ENCODE measurements at places on chromosomes 7 and 10.

- DNase-seq: no peak
Measured at GRCh38 chr7:130201796-130202195, 3.4 kb downstream of the TMEM209 start.

GRCh38 chr10:99530108-99531025, 2.4 kb upstream of the NKX2-3 start:
- DNase-seq: no peak

DNA sequence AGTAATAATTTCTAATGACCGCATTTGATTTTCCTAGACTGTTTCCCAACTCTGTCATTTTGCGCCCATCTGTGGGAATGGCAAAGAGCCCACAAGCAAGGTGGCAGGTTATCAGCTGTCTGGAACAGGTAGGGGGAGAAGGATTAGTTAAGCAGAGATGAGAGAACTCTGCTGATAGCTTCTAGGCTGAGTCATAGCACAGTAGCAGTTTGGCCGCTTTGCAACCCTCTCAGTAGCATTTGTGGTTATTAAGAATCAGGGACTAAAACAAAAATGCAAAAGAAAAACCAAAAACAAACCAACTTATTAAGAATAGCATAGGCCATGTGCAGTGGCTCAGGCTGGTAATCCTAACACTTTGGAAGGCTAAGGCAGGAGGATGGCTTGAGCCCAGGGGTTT, 602.7 kb upstream of the SORCS1 start:
- no peak for DNase-seq

GRCh38 chr7:10888861-10889260, 84.8 kb upstream of the PHF14 start:
- no peak for DNase-seq

DNA sequence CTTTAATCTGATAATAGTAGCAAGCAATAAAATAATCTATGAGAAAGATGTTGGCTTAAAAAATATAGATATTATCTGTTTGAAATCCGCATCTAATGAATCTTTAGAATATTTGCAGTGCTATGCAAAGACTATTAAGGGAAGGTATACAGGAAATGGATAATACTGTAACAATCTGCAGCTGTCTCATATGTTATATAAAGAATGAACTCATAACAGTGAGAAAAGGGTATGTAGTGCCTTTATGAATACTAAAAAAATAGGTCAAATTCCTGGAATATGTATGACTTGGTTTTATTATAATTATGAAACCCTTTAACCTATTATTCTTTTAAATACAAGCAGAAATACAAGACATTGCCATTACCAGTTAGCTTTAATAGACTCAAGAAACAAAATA, 105.1 kb upstream of the GPR22 start:
- DNase-seq: no peak

DNA sequence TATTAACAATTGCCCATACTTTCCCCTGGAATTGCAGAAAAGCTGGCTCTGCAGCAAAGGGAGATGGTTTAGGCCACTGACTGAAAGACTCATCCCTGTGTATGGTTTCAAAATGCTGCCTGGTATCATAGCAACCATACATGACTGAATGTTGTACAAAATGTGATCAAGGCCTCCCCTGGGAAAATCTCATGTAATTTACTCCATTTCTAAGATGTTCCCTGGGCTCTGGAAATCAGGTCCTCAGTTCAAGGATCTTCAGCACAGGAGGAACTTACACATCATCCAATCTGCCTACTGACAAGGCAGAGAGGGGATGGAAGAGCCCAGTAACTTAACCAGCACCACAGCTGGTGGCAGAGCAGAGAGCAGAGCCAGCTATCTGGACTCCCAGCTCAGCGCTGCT, 111.8 kb downstream of the JAZF1 start:
- DNase-seq: no peak

DNA sequence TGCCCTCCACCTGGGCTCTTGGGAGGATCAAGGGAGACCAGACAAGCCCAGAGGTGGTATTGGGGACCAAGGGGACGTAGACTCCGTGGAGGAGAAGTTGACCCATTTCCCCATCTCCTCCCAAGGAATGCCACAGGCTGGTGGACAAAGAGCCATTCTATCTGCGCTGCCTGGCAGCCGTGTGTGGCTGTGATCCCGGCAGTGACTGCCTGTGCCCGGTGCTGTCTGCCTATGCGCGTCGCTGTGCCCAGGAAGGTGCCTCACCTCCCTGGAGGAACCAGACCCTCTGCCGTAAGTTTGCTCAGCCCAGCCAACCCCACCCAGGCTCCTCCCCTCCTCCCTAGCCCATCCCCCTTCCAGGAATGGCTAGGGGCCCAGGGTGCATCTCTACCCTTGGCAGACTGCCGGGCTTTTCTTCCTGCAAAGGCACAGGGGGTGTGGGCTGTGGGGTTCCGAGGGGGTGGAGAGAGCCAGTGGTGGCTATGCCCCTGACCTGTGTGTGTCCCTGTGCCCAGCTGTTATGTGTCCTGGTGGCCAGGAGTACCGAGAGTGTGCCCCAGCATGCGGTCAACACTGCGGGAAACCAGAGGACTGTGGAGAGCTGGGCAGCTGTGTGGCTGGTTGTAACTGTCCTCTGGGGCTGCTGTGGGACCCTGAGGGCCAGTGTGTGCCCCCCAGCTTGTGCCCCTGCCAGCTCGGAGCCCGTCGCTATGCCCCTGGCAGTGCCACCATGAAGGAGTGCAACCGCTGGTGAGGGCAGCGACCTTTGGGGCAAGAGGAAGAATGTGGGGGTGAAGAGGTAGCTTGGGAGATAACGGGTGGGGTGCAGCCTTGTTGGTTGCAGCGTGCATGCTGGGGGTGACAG, 10.2 kb upstream of the ZNF467 start:
- no peak for DNase-seq

DNA sequence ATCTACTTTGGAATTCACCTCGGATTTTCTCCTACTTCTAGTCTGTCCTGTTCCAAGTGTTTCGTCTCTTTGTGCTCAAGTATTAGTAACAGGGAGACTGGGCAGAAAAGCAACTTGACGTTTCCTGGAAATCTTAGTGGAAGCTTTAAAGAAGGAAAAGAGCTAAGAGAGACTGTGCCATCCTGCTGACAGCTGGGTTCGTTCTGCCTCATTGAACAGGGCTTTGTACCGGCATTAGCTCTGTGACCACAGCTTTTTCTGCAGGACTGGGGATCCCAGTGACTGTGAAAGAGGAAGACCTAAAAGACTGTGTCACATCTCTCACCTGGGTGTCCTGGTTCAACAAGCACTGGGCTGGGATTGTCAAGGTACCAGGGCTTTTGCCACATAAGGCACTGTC, 70.8 kb upstream of the CDCA7L start:
- no peak for DNase-seq

DNA sequence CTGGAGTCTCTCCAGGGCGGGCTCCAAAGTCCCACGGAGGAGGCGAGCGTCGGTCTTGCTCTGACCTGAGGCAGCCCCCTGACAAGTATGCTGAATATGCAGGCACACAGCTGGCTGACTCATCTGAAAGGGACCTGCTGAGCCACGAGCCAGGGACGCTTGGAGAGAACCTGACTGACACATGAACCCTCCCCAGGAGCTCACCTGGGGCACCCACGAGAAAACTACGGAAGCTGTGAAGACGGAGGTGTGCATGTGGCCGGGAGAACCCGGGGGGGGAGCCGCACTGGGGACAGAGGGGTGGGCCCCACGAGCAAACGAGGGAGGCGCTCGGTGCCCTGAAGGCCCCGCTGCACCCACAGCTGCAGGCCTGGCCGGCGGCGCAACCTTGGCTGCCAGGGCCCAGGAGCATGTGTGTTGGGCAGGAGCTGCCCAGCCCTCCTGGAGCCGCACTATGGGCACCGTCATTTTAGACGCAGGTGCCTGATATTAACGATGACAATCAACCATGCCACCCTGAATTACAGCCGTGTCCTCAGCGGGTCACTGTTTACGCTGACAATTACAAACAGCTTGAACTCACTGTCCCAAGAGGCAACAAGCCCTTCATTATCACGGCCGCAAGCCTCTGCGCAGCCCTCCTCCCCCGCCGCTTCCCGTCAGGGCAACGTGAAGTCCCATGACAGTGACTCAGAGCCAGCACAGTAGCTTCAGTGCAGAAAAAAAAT, 64.7 kb downstream of the DIP2C start:
- DNase-seq: no peak

DNA sequence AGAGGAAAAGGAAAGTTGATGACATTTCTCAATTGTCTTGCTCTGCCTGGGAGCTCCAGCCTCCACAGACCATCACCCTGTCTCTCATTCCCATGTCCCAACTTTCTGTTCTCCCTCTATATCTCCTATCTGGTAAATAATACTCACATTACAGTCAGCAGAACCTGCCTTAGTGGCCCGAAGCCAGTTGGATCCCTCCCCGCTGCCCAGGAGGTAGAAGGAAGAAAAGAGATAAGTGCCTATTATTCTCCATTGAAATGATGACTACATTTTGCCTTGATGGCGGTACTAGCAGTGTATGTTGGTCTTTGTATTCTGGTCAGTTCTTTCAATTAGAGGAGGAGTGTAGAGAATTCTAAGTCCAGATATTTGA, 91.9 kb downstream of the CSTF2T start:
- DNase-seq: no peak

- DNase-seq: no peak
Measured at GRCh38 chr10:69681436-69681835, 51.4 kb downstream of the FAM241B start.

DNA sequence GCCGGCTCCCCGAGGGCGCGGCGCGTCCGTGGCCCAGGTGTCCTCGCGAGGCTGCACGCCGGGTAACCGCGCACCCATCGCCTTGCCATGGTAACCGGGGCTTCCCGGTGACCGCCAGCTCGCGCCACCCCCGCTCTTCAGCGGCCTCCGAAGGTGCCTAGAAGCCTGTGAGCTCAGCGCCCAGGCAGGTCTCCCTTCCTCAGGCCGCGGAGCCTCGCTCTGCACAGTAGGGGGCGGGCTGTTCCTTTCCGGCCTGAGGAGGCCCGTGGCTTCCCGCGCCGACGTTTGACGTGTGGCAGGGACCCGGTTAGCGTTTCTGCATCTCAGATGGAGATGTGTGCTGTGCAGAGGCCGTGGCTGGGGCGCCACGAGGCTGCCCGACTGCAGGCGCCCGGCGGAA, 117.1 kb downstream of the DYNC2I1 start:
- no peak for DNase-seq

Measured in stimulated activated CD8-positive, alpha-beta memory T cell treated with anti-CD3 and anti-CD28 coated beads, Interleukin-7, amount 100 ng/mL, for 1 hour (primary cell).